ENCODE measurements at places on chromosomes 12 and 14.

DNA sequence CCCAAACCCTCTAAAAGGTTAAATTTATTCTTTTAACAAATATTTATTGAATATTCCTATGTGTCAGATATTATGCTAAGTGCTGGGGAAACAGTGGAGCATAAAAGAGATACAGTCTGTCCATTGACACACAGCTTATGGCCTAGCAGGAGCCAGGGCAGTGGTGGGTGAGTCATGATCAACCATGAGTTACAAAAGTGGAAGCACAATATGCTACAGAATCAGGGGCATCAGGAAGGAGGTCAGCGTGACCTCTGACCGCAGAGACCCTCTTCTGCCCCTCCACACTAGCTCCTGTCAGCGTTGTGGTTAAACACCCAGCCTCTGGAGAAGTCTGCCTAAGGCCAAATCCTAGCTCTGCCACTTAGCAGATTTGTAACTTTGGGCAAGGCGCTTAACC lies 4.7 kb upstream of the PPP1R1A start:
- DNase-seq = no peak

DNA sequence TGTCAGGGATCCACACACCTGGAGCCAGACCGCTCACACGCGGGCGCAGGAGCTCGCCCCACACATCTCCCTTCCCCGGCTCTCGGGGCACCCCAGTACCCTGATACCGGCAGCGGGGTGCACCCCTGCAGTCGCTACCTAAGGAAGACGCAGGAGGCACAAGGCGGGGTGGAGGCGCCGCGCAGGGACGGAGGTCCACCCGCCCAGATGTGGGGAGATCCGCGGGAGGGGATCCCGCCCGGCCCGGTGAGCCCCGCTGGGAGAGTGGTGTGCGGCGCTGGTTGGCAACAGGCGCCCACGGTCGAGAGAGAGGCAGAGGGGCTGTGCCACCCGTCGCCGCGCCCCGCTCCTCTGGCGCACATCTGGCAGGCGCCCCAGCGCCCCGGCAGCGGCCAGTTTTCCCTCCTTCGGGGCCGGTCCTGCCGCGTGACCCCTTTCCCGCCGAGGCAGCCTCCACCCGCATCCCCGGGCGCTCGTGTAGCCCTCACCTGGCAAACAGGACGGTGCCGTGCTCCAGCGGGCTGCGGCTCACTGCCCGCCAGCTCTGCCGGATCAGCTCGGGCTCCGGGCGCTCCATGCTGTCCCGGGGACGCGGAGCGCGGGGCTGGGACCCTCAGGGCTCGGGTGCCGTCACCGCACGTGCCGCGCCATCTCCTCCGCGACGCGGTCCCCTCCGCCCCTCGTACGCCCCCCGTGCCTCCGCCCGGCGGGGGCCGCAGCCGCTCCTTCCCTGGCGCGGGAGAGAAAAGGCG lies 469 bp downstream of the NGB start:
- DNase-seq = no peak

DNA sequence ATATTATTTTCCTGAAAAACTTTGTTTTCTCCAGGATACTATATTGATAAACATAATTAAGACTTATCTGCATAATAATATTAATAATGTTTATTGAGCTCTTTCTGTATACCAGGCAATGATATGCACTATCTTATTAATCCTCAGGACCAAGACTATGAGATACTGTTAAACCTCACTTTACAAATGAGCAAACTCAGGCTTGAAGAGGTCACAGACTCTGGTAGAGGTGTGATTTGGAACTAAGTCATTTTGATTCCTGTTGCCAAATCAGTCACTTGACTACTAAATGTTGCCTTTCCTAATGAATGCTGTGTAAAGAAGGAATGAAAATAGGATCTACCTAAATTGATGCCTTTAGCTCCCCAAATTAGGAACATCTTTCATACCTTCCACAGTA lies 7.3 kb downstream of the SLC39A9 start:
- no peak for DNase-seq

DNA sequence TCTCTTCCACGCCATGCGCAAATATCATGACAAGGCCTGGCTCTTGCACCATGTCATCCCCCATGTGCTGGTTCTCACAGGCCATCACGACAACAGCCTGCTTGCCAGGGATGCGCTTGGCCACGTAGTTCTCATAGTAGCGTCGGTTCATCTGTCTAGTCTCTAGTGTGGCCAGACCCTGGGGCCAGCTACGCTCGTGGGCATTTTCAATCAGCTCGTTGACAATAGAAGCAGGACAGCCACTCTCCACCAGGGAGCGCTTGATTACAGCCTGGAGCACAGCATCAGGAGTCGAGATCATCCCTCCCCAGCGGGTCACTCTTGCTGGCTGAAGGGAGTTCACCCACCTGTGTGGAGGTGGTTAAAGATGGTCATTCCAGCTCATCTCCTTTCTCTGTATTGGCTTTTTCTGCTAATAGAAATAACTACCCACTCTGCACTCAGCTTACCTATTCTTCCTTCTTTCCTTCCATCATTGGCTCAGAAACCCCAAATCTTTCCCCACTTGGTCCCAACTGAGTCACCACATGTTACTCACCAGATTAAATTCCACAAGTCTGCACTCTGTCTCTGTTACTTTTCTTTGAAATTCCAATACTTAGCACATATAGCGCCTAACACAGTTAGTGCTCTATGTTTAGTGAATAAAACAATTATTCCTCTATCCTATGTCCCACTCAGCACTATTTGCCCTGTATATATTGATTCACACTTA lies 15.1 kb downstream of the RNF41 start:
- no peak for DNase-seq

Measured in GM12878 (cell line).